Caco-2 (cell line): ENCODE measurements at places on chromosomes 5 and 9. TPM values are rescaled to one million over a fixed set of nuclear protein-coding genes. Genes with fewer than 3 reads are reported as not detected.

DNA sequence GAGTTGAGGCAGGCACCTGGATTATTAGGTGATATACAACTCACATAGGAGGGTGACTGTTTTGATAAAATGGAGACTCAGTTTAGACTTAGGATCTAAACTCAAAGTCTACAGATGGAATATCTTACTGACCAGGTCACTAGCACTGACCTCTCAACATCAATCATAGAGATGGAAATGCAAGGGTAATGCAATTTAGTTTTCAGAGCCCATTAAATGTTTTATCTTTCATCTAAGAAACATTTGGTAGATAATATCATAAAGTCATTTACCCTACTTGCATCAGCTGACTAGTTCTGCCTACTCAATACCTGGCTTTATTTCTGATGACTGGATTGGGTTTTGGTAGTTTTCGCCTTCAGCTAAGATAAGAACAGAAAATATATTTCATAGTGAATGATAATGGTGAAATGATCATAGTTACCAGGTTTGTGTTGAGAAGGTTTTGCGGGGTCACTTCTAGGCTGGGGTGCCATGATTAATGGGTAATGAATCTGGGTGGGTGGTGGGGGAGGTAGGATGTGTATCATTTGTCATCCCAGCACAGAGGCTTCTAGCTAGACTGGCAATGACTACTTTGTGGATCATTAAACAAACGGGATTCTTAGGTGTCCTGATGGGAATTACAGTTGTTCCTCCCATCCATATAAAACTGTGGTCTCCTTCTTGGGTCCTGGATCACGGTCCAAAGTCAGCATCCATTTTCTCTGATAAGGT, 173.4 kb downstream of the PPP2R2B start:
- no peak for DNase-seq

DNA sequence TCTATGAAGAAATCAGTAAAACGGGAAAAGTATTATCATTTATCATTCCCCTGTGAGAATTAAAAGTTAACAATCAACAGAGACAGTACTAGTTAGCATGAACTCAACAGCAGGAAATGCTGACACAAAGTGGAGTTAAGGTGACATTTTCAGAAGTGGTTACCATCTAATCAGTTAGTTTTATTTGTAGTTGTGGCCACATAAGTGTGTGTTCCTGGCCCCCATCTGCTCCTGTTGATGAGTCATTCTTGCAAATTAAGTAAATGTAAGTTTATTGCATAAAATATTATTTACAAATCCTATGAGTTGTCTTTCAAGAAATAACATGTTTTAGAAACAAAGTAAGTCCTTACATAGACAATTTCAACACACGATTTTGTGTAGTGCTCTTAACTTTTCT, 8.9 kb upstream of the BNC2 start:
- no peak for DNase-seq

DNA sequence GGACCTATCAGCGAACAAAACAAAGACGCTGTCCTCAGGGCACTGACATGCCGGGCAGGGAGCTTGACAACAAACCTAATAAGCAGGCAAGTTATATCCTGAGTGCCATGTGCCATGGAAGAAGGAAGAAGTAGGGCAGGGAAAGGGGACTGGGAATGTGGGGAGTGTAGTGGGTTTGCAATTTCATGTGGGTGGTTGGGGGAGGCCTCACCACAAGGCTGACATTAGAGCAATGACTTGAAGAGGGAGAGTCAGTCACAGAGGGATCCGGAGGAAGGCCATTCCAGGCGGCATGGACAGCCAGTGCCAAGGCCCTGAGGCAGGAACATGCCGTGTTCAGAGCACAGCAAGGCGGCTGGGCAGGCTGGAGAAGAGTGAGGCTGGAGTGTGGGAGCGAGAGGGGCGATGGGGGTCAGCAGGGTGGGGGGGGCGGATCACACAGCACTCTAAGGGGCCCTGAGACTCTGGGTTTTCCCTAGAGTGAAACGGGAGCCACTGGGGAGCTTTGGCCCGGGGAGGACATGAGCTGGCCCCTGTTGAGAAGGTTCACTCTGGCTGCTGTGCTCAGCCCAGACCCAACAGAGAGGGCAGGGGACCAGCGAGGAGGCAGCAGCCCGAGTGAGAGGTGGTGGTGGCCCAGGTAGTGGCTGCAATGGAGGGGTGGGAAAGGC, 86.3 kb downstream of the STK10 start:
- no peak for DNase-seq

- DNase-seq: no peak
Observed at GRCh38 chr9:136565086-136565714, 19.4 kb upstream of the NOTCH1 start.

DNA sequence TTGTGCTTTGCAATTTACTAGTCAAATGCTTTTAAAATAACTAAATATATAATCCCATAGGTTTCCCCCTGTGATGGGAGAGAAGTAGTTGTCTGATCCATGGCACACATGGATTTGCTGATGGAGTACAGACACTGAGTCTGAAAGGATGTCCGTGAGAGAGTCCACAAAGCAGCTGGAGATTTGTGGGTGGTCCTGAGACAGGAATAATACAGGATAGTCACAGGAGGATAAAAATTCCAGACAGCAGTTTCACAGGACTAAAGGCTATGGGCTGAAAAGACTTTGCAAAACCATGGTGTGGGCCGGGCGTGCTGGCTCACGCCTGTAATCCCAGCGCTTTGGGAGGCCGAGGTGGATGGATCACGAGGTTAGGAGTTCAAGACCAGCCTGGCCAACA, 58.7 kb upstream of the ZFR start:
- DNase-seq: no peak

DNA sequence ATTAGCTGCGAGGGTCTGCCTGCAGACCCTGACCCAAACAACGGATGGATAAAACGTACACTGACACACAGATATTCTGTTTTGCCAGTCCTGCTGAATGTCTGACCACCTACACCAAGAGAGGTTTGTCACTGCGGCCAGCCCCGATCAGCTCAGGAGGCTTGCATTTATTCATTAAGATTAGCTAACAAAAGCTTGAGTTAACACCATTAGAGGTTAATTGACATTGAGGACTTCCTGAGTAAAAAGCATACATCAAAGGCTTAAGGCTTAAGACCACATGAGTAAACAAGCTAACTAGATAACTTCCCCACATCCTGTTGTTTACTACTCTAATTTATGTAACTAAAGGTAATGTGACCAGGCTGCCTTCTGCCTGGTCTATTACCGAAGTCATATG, 198.1 kb upstream of the TRPC7 start:
- no peak for DNase-seq

GRCh38 chr9:111691672-111692329, 30.4 kb downstream of the GNG10 start:
- DNase-seq: no peak

DNA sequence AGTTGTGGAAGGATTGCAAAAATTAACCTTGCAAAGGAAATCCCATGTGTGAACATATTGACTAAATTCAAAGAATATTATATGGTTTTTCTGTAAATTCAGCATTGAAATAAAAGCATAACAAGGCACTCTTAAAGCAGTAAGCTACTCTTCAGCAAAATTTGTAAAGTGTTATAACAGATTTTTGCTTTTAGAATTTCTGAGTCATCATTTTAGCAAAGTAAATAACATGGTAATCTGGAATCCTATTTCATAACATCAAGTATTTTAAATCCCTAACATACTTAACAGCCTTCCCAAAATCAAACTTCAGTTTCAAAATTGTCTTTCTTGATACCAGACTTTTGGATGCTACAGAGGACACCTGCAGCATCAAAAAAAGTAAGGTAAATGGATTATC, 436.0 kb upstream of the CDH9 start:
- no peak for DNase-seq

DNA sequence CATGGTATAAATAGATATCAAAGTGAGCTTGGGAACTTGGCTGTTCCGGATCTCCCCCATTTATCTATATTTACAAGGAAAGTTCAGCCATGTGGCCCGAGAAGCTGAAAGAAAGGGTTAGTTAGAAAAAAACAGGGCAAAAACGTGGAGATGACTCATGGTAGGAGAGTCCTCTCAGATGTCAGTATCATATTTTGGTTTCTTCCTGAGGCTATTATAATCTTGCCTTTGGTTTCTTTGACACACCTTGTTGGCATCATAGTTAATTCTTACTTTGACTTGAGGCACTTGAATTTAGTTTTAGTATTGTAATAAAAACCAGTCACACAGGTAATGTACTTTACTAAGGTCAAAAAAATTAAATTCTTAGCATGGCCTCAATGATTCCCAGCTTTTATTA, 59.9 kb downstream of the GABRA6 start:
- no peak for DNase-seq

GRCh38 chr9:76877961-76878360, 28.0 kb downstream of the PRUNE2 start:
- no peak for DNase-seq

GRCh38 chr9:78714576-78714975, 417.7 kb downstream of the PSAT1 start:
- DNase-seq: no peak

DNA sequence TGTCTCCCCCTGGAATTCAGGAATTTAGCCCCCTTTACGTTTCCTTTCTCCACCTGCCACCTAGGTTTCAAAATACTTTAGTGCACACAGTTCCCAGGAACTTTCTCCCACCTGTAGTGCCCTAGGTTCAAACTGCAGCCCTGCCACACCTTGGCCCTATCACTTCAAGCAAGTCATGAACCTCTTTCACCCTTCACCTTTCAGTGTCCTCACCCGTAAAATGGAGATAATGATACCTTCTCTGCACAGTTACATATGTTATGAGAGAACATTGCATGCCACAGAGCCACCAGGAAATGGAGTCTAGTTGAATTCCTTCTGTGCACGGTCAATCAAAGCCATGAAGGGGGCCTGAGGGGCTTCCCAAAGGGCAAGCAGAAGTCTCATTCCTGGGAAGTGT, 9.8 kb upstream of the EEIG1 start:
- no peak for DNase-seq

DNA sequence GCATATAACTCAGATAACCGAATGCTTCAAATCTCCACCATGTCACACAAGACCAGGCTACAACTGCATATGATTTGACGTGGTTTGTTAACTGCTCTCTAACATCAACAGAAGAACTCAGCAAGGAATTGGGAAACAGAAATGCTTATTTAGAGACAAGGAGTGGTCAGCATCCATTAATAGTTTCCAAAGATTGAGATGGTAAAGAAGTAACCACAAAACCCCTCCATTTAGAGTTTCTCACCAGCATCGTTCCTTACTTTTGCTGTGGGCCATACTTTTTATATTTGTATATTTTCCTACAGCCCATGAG, 25.2 kb downstream of the DPYSL3 start:
- no peak for DNase-seq

DNA sequence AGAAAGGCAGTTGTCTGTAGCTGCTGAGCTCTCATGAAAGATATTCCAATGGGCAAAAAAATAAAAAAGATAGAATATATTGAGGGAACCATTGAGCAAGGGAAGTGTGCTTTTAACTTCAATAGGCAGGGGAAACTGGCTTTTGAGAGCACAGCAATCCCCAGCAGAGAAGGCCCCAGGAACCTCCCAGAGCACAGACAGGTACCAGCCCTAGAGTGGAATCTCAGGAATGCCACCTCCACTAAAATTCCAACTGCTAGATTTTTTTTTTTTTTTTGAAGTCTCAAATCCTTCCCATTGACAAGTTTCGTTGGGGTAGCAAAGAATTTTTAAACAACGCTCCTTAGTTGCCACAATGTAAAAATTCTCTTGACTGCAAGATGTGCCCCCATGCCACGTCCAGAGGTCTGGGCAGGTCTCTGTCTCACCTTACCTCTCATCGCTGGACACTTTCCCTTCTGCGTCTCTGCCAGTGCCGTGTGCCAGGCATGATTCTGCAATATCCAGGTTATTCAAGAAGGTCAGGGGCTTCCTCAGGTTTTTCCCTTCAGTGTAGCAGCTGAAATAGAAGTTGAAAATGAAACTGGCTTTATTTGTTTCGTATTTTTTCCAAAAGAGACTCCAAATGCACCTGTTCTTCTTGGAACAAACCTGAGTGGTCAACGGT, 64.2 kb upstream of the IRX1 start:
- peak; percentile 58 for DNase-seq

DNA sequence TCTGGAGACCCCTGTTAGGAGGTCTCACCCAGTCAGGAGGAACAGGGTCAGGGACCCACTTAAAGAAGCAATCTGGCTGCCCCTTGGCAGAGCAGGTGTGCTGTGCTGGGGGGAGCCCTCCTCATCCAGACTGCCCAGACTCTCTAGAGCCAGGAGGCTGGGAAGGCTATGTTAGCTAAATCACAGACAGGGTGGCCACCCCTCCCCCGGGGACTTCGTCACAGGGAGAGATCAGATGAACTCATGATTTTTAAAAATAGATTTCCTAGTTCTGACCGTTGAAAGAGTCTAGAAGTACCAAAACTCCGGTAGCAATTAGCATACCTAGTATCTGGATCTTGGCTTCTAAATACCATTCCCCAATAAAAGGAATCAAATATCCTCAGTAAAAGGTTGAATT, 35.0 kb upstream of the FOXB2 start:
- DNase-seq: no peak

- no peak for DNase-seq
Observed at GRCh38 chr9:20478786-20479185, 143.5 kb downstream of the MLLT3 start.

DNA sequence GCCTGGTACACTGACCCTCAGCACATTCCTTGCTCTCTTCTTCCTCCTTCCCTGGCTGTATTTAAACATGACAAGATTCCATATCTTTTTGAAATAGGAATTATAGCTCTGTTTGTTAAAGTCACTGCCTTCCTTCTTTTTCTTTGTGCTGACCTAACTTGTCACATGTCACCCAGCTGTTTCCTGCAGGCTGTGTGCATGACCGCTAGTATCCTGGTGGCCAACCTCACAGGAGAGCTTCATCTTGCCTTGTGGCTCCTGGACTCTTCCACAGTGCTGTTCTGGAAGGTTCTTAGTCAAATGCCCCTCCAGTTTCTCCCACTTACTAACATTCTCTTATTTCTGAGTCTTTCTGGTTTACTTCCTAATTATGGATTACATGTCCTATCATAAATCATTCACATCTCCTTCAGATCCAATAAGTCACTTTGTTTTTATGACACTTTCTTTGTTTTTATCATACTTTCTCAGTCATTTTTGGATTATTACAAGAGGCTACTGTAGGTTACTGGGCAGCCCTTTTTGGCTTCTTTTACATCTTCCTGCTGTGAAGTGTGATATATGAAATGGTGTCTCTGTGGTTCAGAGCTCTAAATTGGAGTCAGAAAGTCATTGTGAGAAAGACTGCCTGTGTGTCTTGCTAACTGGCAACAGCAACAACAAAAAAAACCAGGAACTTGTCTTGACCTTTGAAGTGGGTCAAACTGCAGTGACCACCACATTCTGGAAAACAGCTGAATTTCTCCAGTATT, 463.6 kb upstream of the DAP start:
- no peak for DNase-seq

GRCh38 chr9:3900673-3901318, 375.0 kb upstream of the RFX3 start:
- DNase-seq: no peak

GRCh38 chr9:6758498-6759184, 868 bp downstream of the KDM4C start:
- peak; percentile 54 for DNase-seq

CYSRT1 gene
- 1.7 and 1.8 TPM in 2 replicates for total RNA-seq

SUB1 gene
- total RNA-seq: 281 and 293 TPM in 2 replicates

CEP78 gene
- 10.1 and 11.2 TPM in 2 replicates for total RNA-seq

CTXN3 gene
- not detected in 2 replicates for total RNA-seq

SRA1 gene
- total RNA-seq: 44.0 and 50.3 TPM in 2 replicates

LRRC70 gene
- total RNA-seq: 0.56 and 0.68 TPM in 2 replicates

PDGFRB gene
- total RNA-seq: 5.9 and 7.2 TPM in 2 replicates

LCN15 gene
- not detected in 2 replicates for total RNA-seq
